ENCODE measurements at places on chromosomes 5 and 9.
A peak's percentile ranks its signal among the peaks of the same experiment; 100 is the strongest.

DNA sequence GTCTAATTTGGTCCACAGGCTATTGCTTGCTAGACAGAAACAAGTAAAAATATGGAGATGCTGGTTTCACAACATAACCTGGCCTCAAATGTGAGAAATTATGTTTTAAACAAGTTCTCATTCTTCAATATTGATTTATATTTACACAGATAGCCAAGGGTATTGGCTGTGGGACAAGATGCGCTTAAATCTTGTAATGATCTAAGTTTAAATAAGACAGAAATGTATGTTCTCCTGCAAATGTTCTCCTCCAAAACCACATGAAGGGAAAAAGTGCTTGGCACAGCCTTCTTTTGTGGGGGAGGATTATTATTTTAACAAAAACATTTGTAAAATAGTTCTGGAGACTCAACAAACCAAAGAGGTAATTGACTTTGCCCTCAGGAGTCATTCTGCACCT is 356.0 kb downstream of the DMAC1 start:
- no peak for DNase-seq

- DNase-seq, result no peak
Observed at GRCh38 chr9:33637881-33638280, 113.8 kb downstream of the ANKRD18B start.

GRCh38 chr5:170636801-170637477 is 133.1 kb downstream of the KCNIP1 start:
- no peak for DNase-seq

DNA sequence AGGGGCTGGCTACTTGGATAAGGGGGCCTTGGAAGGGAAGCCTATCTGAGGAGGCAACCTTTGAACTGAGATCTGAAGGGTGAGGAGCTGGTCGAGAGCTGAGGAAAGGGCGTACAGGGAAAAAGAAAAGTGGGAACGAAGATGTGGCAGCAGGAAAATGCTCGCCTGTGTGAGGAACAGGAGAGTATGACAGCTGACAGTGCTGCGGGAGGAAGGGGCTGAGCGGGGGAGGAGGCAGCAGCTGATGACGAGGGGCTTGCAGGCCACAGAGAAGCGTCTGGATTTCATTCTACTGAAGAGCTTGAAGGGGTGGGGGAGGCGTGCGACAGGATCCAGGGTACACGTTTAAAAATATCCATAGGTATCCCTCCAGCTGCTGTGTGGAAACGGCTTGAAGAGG is 28.9 kb downstream of the SH3PXD2B start:
- DNase-seq, result no peak

DNA sequence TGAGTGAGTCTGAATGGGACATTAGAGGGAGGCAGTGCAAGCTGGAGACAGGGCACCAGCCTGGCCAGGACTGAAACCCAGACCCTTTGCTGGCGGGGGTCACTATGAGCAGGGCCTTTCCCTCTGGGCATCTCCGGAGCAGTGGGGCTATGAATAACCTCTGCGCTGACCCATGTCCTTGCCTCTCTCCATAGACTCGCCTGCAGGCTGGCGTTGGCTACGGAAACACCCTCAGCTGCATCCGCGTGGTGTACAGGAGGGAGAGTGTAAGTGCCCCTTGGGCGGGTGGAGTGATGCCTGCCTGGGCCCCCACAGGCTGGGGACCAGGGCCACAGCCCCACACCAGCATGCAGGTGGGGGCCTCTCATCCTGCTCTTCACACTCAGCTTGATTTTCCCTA is 15.8 kb downstream of the SLC25A48 start:
- DNase-seq, result no peak

- peak; percentile 46 for DNase-seq
Observed at GRCh38 chr9:133048595-133048994, 13.2 kb upstream of the CEL start.

DNA sequence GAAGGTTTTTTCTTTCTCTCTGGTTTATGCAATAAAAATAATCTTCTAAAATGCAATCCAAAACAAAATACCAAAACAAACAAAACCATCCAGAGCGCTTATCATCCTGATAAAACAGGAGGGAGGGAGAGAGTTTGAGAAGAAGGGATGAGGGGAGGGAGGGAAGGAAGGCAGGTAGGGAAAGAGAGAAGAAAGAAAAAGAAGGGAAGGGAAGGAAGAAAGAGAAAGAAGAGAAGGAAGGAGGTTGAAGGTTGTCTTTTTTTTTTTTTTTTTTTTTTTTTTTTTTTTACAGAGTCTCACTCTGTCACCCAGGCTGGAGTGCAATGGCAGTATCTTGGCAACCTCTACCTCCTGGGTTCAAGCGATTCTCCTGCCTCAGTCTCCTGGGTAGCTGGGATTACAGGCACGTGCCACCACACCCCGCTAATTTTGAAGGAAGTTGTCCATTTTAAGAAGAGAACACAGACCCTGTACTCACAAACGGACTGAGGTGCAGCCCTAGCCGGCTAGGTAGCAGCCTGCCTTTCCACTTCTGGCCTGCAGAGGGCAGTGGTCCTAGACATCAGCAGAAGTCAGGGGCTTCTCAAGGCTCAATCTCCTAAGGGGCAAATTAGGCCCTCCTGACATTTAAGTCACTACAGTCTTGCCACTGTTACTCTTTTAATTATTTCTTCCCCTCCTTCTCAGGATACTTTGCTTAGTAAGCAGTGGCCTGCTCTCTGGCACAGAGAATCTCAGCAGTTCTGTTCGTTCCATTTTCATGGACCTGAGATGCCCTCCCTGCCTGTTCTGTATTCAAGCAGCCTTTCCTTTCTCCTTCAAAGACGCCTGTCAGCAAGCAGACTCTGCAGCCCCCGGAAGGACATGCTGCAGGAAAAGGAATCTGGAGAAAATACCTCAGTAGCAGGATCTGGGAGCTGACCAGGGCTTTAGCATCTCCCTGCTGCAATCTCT is 76.4 kb downstream of the EPB41L4B start:
- peak; percentile 65 for DNase-seq

DNA sequence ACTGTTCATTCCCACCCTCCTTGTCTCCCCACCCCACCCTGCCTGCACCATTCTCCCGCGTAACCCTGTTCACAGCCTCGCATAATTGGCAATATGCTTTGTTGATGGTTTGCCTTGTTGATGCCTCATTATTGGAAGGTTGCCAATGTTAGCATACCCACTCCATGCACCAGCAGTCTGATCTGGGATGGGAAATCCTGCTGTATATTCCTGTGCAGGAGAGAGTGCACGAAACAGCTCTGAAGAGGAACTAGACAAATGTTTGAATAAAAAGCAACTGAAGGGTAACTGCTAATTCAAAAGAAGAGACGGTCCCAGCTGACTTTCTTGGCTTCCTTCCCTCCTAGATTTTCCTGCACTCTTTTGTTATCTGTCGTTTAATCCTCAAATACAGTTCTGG is 271.7 kb upstream of the TLE4 start:
- no peak for DNase-seq

GRCh38 chr9:108178318-108178717 is 677.5 kb downstream of the ACTL7B start:
- no peak for DNase-seq

- no peak for DNase-seq
Observed at GRCh38 chr9:84563691-84564090, 105.8 kb upstream of the NTRK2 start.

- no peak for DNase-seq
Observed at GRCh38 chr9:19484699-19485098, 75.9 kb downstream of the ACER2 start.

DNA sequence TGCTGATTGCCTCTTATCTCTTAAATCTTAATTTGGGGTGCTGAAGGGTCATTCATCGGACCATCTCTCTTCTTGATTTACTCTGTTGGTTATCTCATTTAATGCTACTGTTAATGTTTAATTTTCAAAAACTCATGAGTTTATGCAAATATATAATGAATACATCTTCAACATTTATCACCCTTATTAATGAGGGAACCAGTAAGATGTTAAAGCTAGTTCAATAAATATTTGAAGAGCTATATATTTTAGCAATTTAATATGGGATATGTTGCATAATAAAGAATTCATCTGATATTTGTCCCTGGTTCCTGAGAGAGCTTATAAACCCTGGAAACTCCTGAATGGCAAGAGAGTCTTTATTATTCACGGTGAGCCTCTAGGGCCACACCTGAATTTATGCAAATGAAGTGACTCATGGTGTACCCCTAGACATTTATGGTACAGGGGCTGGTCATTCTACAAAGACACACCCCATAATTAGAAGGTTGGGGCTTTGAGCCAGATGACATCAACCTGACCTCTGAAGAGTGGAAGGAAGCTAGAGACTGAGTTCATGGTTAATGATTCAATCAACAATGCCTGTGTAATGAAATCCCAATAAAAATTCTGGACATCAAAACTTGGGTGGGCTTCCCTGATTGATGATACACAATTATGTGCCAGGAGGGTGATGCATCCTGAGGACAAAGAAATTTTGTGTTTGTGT is 339.5 kb upstream of the ZNF608 start:
- DNase-seq, result no peak

- no peak for DNase-seq
Observed at GRCh38 chr5:168853972-168854371, 274.8 kb upstream of the PANK3 start.

- no peak for DNase-seq
Observed at GRCh38 chr9:111481885-111482636, 2.1 kb downstream of the ECPAS start.

DNA sequence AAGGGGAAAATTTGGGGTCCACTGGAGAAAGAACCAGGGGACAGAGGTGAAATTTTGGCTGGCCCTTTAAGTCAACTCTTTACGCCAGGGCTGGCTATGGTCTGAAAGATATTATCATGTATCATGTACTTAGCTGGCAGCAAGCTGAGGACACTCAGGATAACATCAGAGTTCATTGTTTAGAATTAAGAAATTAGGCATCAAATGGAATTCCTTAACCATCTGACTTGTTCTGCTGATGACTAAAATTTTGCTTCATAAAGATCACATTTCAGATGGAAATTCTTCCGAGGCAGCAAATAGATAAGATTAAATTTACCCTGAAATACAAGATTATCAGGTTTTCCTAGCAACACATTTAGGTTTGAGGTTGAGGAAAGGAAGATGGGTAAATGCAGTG is 269.4 kb upstream of the KLF9 start:
- DNase-seq, result no peak

DNA sequence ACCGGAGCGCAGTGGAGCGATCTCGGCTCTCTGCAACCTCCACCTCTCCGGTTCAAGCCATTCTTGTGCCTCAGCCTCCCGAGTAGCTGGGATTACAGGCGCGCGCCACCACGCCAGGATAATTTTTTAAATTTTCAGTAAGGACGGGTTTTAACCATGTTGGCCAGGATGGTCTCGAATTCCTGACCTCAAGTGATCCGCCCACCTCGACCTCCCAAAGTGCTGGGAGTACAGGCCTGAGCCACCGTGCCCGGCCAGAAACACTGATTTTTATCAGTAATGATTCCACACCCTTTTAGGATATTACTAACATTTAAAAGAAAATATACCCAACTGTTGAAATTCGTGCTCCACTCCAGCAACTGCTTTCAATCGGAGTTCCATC is 464 bp upstream of the FAM151B start:
- no peak for DNase-seq

DNA sequence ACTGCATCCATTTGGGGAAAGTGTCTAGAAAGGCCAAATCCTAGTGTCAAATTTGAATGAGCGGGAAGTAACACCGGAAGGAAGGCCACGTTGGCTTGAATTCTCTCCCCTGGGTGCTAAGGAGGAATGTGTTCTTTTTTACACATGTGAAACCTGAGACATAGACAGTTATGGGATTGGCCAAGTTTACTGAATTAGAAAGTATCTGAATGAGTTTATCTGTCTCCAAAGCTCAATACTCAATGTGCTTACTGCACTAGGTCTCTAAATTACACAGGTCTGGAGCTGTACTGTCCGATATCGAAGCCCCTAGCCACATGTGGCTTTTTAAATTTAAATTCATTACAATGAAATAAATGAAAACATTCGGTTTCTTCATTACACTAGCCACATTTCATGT is 6.0 kb downstream of the DMRT1 start:
- no peak for DNase-seq

DNA sequence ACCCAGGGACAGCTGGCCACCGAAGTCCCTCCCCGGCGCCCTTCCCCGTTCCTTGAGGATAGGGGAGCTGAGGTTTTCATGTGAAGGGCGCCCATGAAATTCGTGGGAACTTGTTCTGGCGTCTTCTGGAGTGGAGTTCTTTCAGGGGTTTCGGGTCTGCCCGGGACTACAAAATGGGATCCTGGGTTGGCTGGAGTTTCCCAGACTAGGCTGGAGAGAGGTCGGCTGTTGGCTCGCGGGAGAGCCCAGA is 3.6 kb upstream of the RGMB start:
- no peak for DNase-seq

GRCh38 chr5:31186672-31187267 is 6.7 kb upstream of the CDH6 start:
- peak; percentile 19 for DNase-seq

DNA sequence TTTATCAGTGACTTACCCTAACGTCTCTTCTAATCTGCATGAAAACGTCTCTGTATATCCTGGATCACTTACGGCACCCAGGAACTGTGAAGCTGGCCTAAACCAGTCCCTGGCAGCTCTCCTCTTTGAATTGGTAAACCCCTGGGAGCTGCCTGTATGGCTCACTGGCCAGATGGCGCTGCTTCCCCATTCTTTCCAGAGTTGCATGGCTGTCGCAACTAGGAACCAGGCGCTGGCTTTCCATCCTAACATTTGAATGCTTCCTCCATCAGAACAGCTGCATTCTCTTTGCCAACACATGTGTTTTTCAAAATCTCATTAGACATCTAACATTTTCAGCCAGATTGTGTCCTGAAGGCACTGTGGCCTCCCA is 8.0 kb upstream of the PCA3 start:
- no peak for DNase-seq

GRCh38 chr5:101897914-101898313 is 398.2 kb downstream of the SLCO4C1 start:
- no peak for DNase-seq

DNA sequence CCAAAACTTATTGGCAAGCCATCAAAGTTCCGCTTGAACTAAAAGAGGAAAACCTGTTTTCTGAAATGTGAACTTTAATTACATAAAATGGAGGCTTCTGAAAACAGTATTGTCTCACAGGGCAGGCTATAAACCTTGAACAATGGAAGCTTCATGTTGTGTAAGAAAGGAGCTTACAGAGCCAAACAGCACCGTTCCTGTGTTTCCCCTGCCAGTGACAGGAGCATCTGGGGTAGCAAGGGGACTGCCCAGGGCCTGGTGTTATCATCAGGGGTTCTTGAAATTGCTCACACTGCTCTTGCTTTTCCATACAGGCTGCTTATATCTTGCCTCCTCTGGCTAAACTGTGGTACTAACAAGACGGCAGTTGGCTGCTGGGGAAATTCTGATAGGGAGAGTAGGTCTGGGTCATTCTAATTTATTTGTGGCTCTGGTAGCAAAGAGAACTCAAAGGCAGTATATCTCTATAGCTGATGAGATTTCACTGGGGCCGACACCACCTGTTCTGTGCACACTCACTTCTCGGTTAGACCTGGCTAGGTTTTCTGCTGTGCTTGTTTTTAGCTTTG is 40.4 kb downstream of the BASP1 start:
- no peak for DNase-seq

DNA sequence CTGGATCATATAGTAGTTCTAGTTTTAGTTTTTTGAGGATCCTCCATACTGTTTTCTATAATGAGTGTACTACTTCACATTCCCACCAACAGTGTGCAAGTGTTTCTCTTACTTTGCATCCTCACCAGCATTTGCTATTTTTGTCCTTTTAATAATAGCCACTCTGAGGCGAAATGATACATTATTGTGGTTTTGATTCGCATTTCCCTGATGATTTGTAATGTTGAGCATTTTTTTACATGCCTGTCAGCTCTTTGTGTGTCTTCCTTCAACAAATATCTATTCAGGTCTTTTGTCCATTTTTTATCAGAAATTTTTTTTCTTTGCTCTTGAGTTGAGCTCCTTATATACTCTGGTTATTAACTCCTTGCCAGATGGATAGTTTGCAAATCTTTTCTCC is 114.0 kb downstream of the ADAMTSL1 start:
- no peak for DNase-seq

- DNase-seq, result no peak
Observed at GRCh38 chr5:83967417-83967816, 246.8 kb upstream of the HAPLN1 start.
